ENCODE measurements at places on chromosomes 1 and 21.

GRCh38 chr1:48530727-48531351 lies 58.8 kb upstream of the SPATA6 start:
- DNase-seq: no peak

GRCh38 chr1:203034422-203035110 lies 8.3 kb downstream of the PPFIA4 start:
- DNase-seq: no peak

- DNase-seq: no peak
Measured at GRCh38 chr21:32597205-32597604, 11.9 kb upstream of the TCP10L start.

DNA sequence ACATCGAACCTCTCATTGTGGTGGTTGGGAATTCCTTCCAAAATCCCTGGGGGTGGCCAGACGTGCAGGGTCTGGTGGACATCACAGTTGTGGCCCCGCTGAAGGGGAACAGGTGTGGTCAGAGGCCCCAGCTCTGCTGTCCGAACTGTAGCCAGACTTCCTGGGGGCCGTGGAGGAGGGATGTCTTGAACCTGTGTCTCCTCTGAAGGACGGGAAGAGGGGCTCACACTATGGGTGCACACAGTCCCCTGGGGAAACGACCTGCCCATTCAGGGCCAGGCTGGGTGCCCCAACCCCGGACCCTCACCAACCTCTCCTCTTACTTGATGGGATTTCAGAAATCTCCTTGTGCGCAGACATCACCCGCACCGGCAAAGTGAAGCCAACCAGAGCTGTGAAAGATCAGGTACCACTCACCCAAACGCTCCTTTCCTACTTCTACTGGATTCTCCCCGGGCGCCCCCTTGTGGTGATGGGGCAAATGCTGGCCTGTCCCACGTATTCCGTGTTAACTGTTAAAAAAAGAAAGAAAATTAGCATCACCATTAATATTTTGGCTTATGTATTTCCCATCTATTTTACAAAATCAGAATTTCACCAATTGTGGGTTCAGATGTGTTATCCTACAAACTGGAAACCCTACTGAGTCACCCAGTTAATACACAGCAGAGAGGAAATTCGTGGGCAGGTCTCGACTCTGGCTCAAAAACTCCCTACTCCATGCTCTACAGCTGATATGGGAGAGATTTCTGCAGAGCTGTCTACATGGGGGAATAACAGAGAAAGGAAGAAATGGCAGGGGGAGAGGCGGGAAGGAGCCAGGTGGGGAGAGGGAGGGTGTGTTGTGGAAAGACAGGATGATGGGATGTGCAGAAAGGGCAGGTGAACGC lies 28.1 kb downstream of the PADI4 start:
- DNase-seq: peak; percentile 33

- no peak for DNase-seq
Measured at GRCh38 chr1:171292799-171293198, 21.2 kb upstream of the FMO4 start.

DNA sequence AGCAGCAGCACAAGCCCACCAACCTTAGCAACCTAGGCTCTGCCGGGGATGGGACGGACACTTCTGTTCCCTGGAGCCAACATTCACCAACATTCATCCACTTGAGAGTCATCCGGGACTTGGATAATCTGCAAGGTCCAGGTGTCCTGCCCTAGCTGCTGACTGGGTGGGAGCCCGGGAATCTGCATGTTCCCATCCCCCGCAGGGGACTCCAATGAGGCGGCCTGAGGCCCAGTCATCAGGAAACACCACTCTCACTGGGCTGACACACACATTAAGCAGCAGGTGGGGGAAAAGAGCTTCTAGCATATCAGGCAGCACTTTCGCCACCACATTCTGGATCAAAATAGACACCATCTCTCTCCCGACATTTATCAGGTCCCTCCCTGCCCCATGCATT lies 38.4 kb upstream of the CCSAP start:
- no peak for DNase-seq

GRCh38 chr1:203250911-203251310 lies 21.4 kb upstream of the CHIT1 start:
- DNase-seq: no peak

DNA sequence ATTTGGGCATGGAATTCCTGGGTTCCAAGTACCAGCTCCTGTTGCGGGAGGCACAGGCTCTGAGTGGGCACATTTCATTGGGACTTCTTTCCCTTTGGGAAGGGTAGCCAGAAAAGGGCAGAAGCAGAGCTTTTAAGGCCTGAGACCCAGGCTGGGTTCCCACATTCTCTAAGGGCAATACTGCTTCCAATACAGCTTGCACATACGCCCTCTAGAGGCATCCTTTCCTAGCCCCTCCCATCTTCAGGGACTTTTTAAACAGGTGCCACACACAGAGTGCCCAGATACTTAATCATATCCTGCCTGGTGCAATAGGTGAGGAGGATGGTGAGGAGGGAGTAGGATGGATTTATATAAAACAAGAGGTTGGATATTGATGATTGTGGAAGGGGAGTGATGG lies 5.7 kb downstream of the GPR88 start:
- peak; percentile 19 for DNase-seq

GRCh38 chr21:33367309-33367973 lies 35.8 kb upstream of the IFNGR2 start:
- no peak for DNase-seq

- peak; percentile 71 for DNase-seq
Measured at GRCh38 chr1:152440635-152441471, 26.8 kb upstream of the CRNN start.

GRCh38 chr1:180636138-180636537 lies 4.3 kb downstream of the XPR1 start:
- no peak for DNase-seq

Measured in CD4-positive, alpha-beta T cell treated with Interleukin-6 at 100 ng/mL for 8 hours (primary cell).